ENCODE measurements at places on chromosomes 11 and 22. TPM values are rescaled to one million over a fixed set of nuclear protein-coding genes. Genes with fewer than 3 reads are reported as not detected.

Gene BTBD18
- total RNA-seq = not detected

Gene UPK3A
- total RNA-seq = not detected

Gene SYNGR1
- total RNA-seq = 19.5 TPM

Gene NLRP10
- 0.14 TPM for total RNA-seq

Gene OR51E2
- total RNA-seq = not detected

Gene WBP2NL
- 0.46 TPM for total RNA-seq

Gene SHISAL1
- 17.5 TPM for total RNA-seq

Gene TEAD1
- 75.5 TPM for total RNA-seq

Gene FOLR3
- 0.14 TPM for total RNA-seq

Gene SLC22A6
- not detected for total RNA-seq

Gene CCDC87
- total RNA-seq = 0.28 TPM

Gene SAA4
- not detected for total RNA-seq

Gene LINC01488
- not detected for total RNA-seq

Gene NDUFS3
- 75.7 TPM for total RNA-seq

Gene OR2D2
- total RNA-seq = 0.18 TPM

Gene OR51B4
- total RNA-seq = not detected

Gene CARD10
- total RNA-seq = 1.5 TPM

Gene GRIK4
- total RNA-seq = 0.09 TPM

Gene NCF4
- not detected for total RNA-seq

Gene APOBEC3G
- 15.1 TPM for total RNA-seq

Gene DSCAML1
- total RNA-seq = not detected

Gene SYCE3
- 0.37 TPM for total RNA-seq

Gene GRM5
- under 0.01 TPM for total RNA-seq

Gene TSG101
- 50.2 TPM for total RNA-seq

Gene TIMP3
- total RNA-seq = 82.1 TPM

Gene GAL
- total RNA-seq = not detected

Gene KDELR3
- 109 TPM for total RNA-seq

Gene GRAP2
- total RNA-seq = not detected

Gene CCDC81
- 0.85 TPM for total RNA-seq

Gene KCNJ11
- not detected for total RNA-seq

Gene OR52E1
- total RNA-seq = not detected

Gene E2F8
- not detected for total RNA-seq

Gene KCNQ1OT1
- 4.9 TPM for total RNA-seq

Gene MOV10L1
- total RNA-seq = 14.8 TPM

Gene TEX12
- total RNA-seq = 0.28 TPM

Gene TUBGCP6
- 19.5 TPM for total RNA-seq

Gene CRYBA4
- total RNA-seq = not detected

Gene NXPE1
- total RNA-seq = 0.09 TPM

Gene SELENOO
- total RNA-seq = 19.9 TPM

Gene GALR3
- not detected for total RNA-seq

Gene NDUFC2
- 75.5 TPM for total RNA-seq

Gene PLAAT2
- total RNA-seq = not detected

Gene APBB1
- 45.8 TPM for total RNA-seq

Gene APOL3
- total RNA-seq = 14.0 TPM

Gene PRSS23
- 252 TPM for total RNA-seq

Gene RIMBP3C
- 0.14 TPM for total RNA-seq

Gene TRAPPC4
- 118 TPM for total RNA-seq

Gene MRGPRF
- 29.9 TPM for total RNA-seq

Gene SCN4B
- total RNA-seq = 0.14 TPM

Gene TENM4
- total RNA-seq = 16.4 TPM

Gene KCNQ1
- total RNA-seq = not detected

Gene KIAA0930
- total RNA-seq = 67.9 TPM

Gene MN1
- 0.85 TPM for total RNA-seq

Data from smooth muscle cell of bladder (primary cell).